Thoracic aorta (tissue), 2 donors: ENCODE measurements at places on chromosomes 7 and 10.
A peak's percentile ranks its signal among the peaks of the same experiment; 100 is the strongest.

DNA sequence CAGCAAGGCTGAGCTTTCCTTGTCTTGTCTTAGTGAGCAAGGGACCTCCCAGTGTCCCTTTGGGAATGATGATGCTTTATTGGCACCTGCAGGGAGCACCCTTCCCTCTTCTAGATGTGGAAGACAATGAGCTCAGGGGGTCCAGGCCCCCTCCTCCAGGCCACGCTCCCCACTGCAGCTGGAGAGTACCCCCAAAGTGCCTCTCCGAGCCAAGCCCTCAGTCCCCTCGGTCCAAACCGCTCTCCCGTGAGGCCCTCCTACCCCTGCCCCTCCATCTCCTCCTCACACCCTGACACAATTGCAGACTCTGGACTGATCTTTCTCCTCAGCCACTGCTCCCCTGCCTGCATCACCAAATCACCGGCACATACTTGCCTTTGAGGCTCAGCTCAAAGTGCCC lies 16.7 kb downstream of the RBP3 start:
- no peak for DNase-seq
- H3K4me1 ChIP-seq: no peaks in the 10 kb centered on the region
- H3K27ac ChIP-seq: no peak overlapping the region
- no peak overlapping the region for H3K4me3 ChIP-seq

- H3K4me1 ChIP-seq: no peaks in the 10 kb centered on the region
- no peak overlapping the region for H3K27ac ChIP-seq
- DNase-seq: no peak
Measured at GRCh38 chr7:79702116-79702515, 248.6 kb upstream of the MAGI2 start.

DNA sequence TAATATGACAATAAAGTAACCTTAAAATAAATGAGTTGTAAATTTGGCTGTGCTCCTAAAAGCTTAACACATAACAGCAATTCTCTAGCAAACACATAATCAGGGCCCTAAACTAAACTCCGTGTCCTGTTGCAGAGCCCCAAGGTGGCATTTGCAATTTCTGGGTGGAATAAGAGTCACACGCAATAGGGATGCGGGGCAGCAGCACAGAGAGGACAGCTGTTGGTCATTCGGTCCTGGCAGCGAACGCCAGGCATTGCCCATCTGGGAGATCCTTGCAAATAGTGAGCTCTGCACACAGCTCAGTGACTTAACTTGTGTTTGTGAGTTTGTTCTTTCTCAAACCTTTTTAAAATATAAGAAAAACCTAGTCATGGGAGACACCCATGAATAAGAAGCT lies 25.7 kb downstream of the PAXIP1 start:
- DNase-seq: no peak
- H3K4me1 ChIP-seq: no peaks in the 10 kb centered on the region
- H3K27ac ChIP-seq: no peak overlapping the region

- H3K27me3 ChIP-seq: no peaks in the 10 kb centered on the region
- no peaks in the 10 kb centered on the region for H3K36me3 ChIP-seq
- H3K27ac ChIP-seq: no peak overlapping the region
- DNase-seq: no peak
Measured at GRCh38 chr10:88383276-88383675, 199.8 kb downstream of the RNLS start.

DNA sequence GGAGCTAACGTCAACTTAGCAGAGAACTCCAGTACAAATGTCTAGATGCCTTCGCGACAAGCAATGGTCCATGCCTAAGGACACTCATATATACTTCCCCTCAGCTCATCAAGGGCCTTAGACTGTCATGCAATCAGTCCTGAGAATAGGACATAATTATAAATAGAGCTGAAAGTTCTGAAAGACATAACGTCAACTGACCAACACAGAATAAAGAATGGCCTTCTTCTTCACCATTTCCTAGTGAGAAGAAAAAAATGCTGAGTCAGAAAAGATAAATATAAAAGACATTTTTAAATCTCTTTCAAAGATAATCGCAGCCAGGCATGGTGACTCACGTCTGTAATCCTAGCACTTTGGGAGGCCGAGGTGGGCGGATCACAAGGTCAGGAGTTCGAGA lies 83.2 kb downstream of the ARMH3 start:
- DNase-seq: no peak
- H3K4me1 ChIP-seq: peaks cover 11% of the 10 kb centered on the region
- H3K27me3 ChIP-seq: no peaks in the 10 kb centered on the region
- H3K4me3 ChIP-seq: no peak overlapping the region
- peaks cover 30% of the 10 kb centered on the region for H3K36me3 ChIP-seq

GRCh38 chr10:72679838-72680241 lies 12.1 kb upstream of the MCU start:
- no peak overlapping the region for H3K27ac ChIP-seq
- no peaks in the 10 kb centered on the region for H3K4me1 ChIP-seq
- no peak overlapping the region for H3K4me3 ChIP-seq
- no peak for DNase-seq
- H3K27me3 ChIP-seq: no peaks in the 10 kb centered on the region

GRCh38 chr7:132311733-132312132 lies 264.5 kb downstream of the PLXNA4 start:
- no peak overlapping the region for H3K4me3 ChIP-seq
- H3K27ac ChIP-seq: no peak overlapping the region
- H3K27me3 ChIP-seq: no peaks in the 10 kb centered on the region
- H3K4me1 ChIP-seq: no peaks in the 10 kb centered on the region

DNA sequence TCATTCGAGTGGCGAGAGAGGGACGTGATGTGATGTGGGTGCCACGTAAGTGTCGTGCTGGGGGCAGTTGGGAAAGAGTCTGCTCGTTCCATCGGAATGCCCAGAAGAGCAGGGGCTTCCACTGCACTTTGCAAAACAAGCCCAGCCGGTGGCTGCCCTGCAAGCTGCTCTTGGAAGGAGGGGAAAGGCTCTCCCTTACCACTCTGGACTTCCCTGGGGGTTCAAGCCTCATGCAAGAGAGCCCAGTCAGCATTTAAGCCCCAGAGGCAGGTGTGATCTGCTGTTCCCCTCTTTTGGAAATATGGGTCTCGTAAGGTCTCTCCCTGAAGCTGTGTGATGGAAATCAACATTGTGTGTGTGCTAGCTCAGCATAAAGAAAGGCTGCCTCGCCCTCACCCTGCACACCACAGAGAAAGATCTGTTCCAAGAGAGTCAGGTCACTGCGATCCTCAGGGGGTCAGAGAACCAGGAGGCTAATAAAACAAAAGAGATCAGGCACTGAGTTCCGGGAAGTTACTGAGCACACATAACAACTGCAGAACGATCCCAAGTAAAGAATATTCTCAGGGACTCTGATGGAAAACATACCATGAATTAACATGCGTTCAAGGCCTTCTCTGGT lies 212.5 kb downstream of the ADAM12 start:
- H3K27me3 ChIP-seq: no peaks in the 10 kb centered on the region
- no peak overlapping the region for H3K27ac ChIP-seq
- no peaks in the 10 kb centered on the region for H3K4me1 ChIP-seq

DNA sequence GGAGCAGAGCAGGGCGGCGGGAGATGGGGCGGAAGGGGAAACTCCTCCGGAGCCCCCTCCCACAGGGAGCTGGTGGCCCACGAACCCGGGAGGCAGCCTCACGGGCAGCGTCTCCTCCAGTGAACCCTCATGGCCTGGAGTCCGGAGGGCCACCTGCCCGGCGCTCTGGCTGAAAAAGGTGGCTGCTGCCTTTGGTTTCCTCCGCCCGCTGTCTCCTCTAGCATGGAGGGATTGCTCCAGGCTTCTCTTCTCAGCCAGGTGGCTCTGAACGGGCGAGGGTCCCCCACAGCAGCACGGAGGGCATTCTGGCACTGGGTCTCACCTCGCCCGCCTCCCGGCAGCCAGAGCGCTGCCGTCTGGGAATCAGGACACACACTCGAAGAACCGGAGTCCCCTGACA lies 177.3 kb upstream of the PFKP start:
- DNase-seq: no peak
- H3K27ac ChIP-seq: no peak overlapping the region
- H3K36me3 ChIP-seq: no peaks in the 10 kb centered on the region
- H3K27me3 ChIP-seq: no peaks in the 10 kb centered on the region
- H3K4me3 ChIP-seq: no peak overlapping the region

DNA sequence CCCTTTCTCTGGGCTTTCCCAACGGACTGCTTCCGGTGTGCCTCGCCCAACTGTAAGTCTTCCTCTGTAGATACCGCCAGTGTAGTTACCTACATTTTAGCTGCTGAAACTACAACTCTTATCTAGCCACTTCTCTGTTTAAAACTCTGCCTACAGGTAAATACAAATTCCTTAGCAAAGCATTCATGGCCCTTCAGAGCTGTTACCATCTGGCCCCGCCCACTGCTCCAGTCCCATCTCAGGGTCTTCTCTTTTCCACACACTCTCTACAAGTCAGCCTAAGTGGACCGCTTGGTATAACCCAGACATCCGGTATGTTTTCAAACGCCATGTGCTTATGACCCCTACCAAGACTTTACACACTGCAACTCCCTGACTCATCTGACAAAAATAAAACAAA lies 41.0 kb upstream of the LAMB4 start:
- no peak for DNase-seq
- no peaks in the 10 kb centered on the region for H3K27me3 ChIP-seq

- H3K36me3 ChIP-seq: no peaks in the 10 kb centered on the region
- no peak overlapping the region for H3K4me3 ChIP-seq
- H3K27me3 ChIP-seq: no peaks in the 10 kb centered on the region
- no peak overlapping the region for H3K27ac ChIP-seq
- H3K4me1 ChIP-seq: no peaks in the 10 kb centered on the region
Measured at GRCh38 chr7:1746491-1746975, 76.5 kb downstream of the ELFN1 start.

GRCh38 chr10:10938676-10939075 lies 79.0 kb upstream of the CELF2 start:
- H3K36me3 ChIP-seq: no peaks in the 10 kb centered on the region
- H3K4me1 ChIP-seq: no peaks in the 10 kb centered on the region
- no peak overlapping the region for H3K4me3 ChIP-seq
- H3K27me3 ChIP-seq: no peaks in the 10 kb centered on the region
- no peak for DNase-seq

DNA sequence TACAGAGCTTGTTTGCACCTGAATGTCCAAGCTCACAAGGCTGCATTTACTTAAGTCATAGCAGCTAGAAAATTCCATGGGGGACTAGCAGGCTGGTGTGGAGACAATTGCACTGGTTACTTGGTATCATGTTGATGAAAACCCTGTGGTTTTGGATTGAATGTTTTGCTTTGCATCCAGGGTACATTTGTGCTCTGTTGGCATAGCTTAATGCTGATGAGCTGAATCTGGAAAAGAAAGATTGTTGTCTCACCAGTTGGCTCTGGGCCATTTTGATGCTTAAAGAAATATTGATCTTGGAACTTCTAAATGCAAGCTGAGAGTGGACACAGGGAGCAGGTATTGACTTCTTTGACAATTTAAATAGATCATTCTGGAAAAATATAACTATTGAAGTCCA lies 122.5 kb upstream of the MBL2 start:
- no peaks in the 10 kb centered on the region for H3K36me3 ChIP-seq
- no peaks in the 10 kb centered on the region for H3K4me1 ChIP-seq
- DNase-seq: no peak
- H3K27ac ChIP-seq: no peak overlapping the region
- no peak overlapping the region for H3K4me3 ChIP-seq

- H3K36me3 ChIP-seq: no peaks in the 10 kb centered on the region
- H3K27ac ChIP-seq: no peak overlapping the region
- H3K4me3 ChIP-seq: peak overlapping the region; percentile 79
- peaks cover 6% of the 10 kb centered on the region for H3K4me1 ChIP-seq
- DNase-seq: no peak
Measured at GRCh38 chr7:29193316-29194205, 1.0 kb upstream of the CHN2 start.

DNA sequence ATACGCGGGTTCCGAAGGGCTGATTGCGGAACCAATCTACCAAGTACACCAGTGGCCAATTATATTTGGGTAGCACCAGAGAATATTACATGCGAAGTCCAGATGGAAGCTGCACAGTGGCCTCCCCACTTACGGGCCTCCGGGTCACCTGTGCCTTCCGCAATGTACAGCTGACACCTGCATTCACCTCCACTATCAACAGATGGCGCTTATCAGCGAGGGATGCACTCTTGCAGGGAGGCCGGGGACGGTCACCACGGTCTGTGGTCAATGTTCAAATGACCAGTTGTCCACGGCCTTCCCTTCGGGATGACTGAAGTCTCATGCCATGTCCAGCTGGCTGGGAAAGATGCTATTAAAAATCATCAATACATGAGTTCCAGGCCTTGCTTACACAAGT lies 47.6 kb downstream of the SLIT1 start:
- H3K27me3 ChIP-seq: no peaks in the 10 kb centered on the region
- H3K4me1 ChIP-seq: no peaks in the 10 kb centered on the region
- DNase-seq: no peak
- H3K27ac ChIP-seq: no peak overlapping the region

DNA sequence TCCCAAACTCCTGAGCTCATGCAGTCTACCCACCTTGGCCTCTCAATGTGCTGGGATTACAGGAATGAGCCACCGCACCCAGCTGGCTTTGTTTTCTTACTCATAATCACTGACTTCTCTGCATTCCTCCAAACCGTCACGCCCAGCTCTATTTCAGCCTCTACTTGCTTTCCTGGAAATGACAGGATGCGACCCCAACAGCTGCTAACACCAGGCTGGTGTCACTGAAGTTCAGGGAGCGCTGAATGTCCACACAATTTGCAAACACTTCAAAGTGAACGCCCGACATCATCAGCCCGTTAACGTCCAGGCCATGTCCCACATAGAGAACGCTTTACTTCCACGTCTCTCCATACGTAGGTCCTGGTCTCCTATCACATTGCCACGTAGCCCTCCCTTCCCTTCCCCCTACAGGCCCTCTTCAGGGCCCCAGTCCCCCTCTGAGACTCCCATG lies 12.8 kb upstream of the PROSER2 start:
- H3K4me3 ChIP-seq: no peak overlapping the region
- H3K4me1 ChIP-seq: no peaks in the 10 kb centered on the region
- H3K27ac ChIP-seq: no peak overlapping the region
- no peaks in the 10 kb centered on the region for H3K36me3 ChIP-seq

- no peak for DNase-seq
- no peak overlapping the region for H3K4me3 ChIP-seq
- no peaks in the 10 kb centered on the region for H3K36me3 ChIP-seq
- H3K27ac ChIP-seq: no peak overlapping the region
- H3K4me1 ChIP-seq: peaks cover 14% of the 10 kb centered on the region
Measured at GRCh38 chr10:79339266-79339665, 8.0 kb upstream of the PPIF start.

- peak overlapping the region; percentile 83 for H3K4me3 ChIP-seq
- H3K4me1 ChIP-seq: peaks cover 21% of the 10 kb centered on the region
- H3K27ac ChIP-seq: peak overlapping the region; percentile 96
- no peaks in the 10 kb centered on the region for H3K27me3 ChIP-seq
- no peak for DNase-seq
- peaks cover 31% of the 10 kb centered on the region for H3K36me3 ChIP-seq
Measured at GRCh38 chr10:3783682-3784432, 1.2 kb downstream of the KLF6 start.
